ENCODE measurements at places on chromosomes 3 and 15. TPM values are rescaled to one million over a fixed set of nuclear protein-coding genes. Genes with fewer than 3 reads are reported as not detected.

The TP63 gene
- polyA plus RNA-seq = 1.5 TPM

The RHCG gene
- 2.1 TPM for polyA plus RNA-seq

DNA sequence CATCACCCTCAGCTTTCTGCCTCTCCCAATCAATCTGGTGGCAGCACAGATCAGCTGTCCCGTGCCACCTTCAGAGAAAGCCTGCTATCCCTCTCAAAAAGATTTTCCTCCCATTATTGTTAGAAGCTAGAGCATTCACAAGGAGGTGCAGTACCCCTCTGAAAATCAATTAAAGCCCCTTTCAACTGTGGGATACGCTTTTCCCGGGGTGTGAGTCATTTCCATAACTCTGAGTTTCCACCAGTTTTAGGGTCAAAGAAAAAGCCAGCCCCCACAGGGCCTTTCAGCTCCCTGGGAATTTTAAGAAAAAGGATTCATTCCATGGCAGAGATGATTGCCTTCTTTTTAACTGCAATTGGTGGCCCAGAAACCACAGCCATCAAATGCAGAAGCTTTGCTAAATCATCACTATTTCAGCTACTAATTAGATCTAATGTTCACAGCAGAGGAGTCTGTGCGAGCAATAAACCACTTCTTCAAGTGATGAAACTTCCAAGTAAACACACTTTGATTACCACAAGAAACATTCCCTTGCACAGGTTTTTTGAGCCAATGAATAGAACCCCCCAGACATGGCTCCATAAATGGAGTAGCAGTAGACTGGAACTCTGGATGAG is 270.0 kb upstream of the TPRG1 start:
- no peak for DNase-seq

DNA sequence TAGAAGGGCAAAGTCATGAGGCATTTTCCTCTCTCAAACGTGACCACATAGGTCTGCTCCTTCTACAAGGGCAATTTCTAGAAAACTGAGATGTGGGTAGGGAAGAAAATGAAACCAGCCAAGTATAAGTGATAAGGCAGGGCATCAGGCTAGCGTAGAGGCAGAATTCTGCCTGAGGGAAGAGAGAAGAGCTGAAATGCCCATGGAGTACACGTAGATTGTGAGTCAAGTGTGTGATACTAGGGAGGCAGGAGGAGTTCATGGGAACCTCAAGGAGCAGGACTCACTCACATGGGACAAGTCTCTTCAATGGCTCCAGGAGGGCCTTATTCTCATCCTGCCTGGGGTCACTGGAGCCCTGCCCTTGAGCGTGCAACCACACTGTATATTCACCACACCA is 34.9 kb upstream of the PPP4R2 start:
- DNase-seq = no peak

DNA sequence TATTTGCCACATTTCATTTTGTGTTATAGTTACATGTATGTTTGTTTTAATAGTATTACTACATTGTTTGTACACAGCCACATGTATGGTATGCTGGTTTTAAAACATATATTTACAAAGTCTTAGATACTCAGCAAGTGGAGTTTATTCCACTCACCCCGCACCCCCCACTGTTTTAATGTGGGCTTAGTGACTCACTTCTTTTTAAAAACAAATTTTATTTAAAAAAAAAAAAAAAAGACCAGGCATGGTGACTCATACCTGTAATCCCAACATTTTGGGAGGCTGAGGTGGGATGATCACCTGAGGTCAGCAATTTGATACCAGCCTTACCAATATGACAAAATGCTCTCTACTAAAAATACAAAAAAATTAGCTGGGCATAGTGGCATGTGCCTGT is 26.9 kb upstream of the TJP1 start:
- no peak for DNase-seq

GRCh38 chr3:111999484-112000324 is 982 bp downstream of the TAGLN3 start:
- DNase-seq = no peak

DNA sequence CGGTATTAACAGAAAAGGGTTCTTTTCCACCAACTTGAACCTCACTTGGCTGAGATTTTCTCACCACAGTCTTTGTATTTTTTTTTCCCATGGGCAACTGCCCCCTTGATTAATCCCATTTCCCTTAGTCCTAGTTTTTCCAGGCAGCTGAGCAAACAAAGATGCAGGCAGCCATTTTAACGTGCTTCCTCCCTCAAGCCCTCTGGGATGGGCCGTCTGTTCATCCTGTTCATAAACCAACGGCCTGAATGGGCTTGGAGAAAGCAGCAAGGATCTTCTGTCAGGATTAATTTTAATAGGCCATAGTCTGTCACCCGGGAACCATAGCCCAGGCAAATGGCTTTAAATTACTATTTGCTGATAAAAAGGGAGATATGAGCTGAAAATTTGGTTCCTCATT is 10.4 kb upstream of the POLR2M start:
- DNase-seq = no peak

DNA sequence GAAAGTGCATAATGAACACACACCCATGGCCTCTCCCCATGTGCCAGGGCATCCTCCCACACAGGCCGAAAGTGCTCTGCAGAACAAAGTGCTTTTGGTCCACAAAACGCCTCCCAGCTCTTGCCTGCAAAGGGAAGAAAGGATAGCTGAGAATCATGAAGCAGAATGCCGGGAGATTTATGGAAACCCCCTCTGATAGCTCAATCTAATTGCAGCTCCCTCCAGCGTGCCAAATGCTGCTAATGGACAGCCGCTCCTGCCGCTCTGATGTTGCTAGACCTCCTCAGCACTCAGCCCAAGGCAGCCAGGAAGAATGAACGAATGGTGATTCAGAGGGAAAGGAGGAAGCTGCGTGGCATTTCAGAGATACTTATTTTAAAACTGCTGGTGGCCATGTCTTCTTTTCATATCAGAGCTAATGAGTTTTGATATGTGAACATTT is 145.3 kb downstream of the TJP1 start:
- no peak for DNase-seq

- DNase-seq = no peak
Observed at GRCh38 chr3:126451511-126451910, 24.2 kb downstream of the ZXDC start.

GRCh38 chr15:83855956-83856355 is 202.0 kb downstream of the ADAMTSL3 start:
- no peak for DNase-seq

DNA sequence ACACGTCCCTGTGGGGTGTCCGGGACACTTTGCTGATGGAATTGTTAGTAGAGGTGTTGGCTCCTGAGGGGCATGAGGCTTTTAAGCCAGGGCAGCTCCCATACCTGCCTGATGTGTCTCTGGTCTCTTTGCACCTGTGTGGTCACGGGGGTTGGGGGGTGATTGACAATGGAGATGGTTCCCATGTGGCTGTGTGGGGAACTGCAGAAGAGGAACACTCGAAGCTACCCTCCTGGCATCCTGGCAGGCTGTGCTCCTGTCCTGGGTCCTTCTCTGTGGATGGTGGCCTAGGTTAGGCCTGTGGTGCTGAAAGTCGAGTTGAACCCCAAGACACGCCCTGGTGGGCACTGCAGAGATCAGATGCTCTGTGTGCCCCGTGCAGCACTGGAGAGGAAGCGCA is 73.4 kb downstream of the HMCES start:
- DNase-seq = no peak

DNA sequence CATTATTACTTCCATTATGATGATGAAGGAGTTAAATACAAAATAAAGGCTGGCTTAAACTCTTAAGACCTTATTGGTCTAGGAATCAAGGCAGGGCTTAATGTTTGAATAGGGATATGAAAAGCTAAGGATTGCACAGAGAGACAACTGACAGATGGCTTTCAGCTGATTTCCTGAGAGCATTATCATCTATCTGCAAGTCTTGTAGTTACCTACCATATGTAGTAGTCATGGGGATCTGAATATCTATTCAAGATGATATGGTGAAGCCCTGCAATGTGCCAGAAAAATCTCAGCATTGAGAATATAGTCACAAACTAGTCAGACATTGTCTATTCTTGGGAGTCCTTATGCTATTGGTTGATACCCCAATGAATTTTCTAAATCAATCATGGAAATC is 47.5 kb upstream of the CHMP2B start:
- DNase-seq = no peak

GRCh38 chr3:117473981-117474538 is 764.5 kb downstream of the TUSC7 start:
- no peak for DNase-seq

DNA sequence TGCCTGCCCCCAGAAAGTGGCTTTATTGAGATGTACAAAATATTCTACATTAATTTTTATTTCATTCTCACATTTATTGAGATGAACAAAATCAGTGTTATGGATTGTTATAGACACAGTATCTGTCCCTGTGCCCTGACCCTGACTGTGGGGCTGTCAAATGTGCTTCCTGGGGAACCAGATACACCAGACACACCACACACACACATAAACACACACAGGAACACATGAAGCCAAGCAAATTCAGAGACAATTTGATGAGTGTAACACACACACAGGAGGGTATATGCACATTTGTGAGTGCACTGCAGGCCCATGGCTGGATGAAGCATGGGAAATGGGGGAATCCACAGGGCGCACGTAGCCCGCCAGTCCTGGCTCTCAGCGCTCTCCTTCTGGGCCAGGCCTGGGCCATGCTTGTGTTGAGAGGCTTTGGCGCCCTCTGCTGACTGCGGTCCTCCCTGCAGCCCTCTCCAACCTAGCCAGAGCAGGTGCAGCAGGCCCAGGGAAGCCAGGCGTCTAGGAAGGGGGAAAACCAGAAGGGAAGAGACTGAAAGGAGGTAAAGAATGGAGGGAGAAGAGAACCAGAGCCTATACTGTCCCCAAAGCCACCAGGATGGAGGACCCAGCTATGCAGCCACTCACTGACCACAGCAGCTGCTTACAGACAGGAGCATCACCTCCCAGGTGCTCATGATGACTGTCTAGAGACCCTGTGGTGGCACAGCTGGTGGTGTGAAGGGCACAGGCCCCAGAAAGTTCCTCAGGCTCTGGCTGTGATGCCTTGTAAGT is 18.0 kb upstream of the LOXL1 start:
- DNase-seq = no peak

- DNase-seq = no peak
Observed at GRCh38 chr3:78972617-78973301, 795.0 kb downstream of the ROBO1 start.

GRCh38 chr15:100129677-100130076 is 212.1 kb downstream of the ADAMTS17 start:
- no peak for DNase-seq

DNA sequence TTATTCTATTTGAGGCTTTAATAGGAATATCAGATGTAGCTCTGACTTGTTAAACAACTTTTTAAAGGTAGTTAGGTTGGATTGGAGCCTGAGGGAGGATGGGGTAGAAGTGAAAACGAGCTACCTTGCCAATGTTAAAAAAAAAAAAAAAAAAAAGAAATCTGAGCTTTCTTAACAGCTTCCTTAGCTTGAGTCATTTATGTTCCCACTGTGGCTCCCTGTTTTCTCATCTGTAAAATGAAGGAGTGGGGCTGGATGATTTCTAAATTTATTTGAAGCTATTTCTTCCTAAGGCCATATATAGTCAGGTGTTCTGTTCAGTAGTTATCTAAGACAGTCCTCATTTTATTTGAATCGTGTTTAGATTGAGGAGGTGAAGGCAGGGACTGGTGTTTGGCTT is 105.7 kb downstream of the EDEM1 start:
- no peak for DNase-seq

Measured in left renal cortex interstitium (tissue), 4 donors.